Fibroblast of upper back skin (primary cell): ENCODE measurements at places on chromosomes 4 and X.

GRCh38 chr4:156766846-156767245 is 204.8 kb downstream of the PDGFC start:
- peak; percentile 27 for DNase-seq

DNA sequence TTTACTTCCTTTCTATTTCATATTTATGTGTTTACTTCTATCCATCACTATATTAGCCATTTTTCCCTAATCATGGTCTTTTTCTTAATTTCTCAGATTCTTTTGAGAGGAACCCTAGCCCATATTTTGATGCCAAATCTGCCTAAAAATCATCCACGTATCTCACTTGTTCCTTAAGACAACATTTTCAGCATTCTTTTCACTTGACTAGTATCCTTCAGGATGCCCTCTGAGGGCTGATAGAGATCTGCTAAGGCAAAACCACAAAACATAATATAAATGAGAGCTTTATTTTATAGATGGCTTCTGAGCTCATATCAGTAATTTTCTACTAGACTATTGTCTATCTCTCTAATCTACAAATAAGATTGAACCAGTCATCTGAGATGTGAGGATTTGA is 341.9 kb downstream of the GPM6A start:
- DNase-seq: peak; percentile 71

DNA sequence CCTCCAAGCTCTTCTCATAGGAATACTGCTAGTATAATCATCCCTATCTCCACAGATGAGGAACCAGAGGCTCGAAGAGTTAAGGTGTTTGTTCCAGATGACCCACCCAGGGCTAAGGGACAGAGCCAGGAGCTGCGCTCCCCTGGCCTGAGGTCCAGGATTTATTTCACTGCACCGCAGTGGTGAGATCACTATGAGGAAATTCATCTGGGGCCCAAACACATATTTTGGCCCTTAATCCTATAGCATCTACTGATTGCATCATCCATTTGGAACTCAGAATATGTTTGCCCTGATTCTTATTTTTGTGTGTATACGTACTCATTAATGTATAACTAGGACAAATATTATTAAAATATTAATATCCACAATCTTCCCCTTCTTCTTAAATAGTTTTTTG is 100.1 kb upstream of the RBPJ start:
- peak; percentile 82 for DNase-seq

DNA sequence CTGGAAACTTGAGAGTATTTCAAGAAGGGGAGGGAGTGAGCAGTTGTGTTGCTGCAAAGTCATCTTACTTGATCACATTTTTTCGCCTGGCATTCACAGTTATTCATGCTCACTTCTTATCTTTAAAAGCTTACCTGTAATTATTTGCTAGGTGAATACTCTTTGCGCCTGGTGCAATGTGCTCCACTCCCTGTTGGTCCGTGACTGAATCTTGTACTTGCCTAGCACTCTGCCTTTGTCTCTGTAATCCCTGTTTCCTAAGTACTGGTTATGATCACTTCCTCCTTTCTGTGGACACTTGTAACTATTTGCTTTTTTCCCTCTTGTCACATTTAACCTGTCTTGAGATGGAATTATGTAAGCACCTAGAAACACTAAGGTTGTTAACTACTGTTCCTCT is 5.8 kb downstream of the BMP2K start:
- DNase-seq: no peak

DNA sequence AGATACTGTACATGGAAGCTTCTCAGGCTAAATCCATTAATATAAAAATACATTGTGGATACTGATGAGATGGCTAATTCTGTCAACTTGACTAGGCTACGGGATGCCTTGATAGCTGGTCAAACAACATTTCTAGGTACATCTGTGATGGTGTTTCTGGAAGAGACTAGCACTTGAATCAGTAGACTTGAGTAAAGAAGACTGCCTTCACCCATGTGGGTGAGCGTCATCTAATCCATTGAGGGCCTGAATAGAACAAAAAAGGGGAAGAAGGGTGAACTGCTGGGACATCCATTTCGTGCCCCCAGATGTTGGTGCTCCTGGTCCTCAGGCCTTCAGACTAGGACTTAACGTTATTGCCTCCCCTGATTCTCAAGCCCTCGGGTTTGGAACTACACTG is 3.7 kb upstream of the SRP72 start:
- DNase-seq: no peak

DNA sequence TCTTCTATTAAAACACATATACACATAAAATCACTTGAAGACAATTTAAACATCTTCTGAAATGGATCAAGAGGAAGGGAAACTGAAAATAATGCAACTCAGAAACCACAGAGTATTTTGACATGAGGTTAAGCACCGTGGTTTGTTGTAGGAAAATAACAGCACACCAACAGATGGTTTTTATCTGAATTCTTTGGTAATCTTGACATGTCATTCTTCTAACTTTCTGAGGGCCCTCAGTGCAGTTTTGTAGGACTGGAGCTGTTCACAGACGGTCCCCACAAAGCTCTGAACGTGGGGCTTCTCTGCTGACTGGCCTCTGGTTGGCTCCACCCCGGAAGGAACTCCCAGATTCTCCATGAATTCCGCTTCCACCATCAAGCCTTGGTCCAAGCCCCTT is 16.0 kb upstream of the TLR8 start:
- DNase-seq: peak; percentile 11

GRCh38 chr4:85720735-85721134 is 245.8 kb downstream of the ARHGAP24 start:
- peak; percentile 55 for DNase-seq

DNA sequence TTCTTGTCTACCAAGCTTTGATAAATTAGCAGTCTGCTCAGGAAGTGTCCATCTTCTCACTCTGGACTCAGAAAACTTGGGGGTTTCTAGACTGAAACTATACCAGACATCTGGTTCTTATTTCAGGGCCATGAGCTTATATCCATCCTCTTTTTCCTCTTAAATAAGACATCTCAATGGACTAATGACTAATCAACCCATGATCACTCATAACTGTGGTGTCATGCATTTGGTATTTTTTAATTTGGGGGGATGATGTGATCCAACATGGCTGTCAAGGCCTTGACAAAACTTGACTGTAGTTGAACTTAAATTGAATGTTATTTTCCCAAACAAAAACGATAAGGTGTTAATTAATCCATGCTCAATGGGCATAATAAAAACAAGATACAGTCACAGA is 87.8 kb downstream of the GPRASP3 start:
- DNase-seq: peak; percentile 56

- DNase-seq: no peak
These were observed 2233.9 kb upstream of the TENM3 start for GRCh38 chr4:180009316-180009715.

DNA sequence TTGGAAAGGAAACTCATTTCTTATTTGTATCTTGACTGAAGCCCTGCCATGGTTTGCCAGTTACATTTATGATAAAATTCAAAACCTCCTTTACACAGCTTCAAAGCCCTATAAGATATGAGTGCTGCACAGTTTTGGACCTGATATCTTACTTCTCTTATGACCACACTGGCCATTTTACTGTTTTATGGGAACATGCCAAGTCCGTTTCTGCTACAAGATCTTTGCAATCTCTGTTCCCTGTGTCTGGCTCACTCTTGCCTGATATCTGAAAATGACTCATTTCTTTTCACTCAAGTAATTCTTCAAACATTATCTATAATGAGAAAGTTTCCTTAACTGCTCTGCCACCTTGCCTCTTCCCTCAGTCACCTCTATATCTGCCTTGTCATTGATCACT is 247.3 kb downstream of the SPOCK3 start:
- no peak for DNase-seq

GRCh38 chr4:5636766-5637670 is 71.3 kb downstream of the EVC2 start:
- DNase-seq: no peak
